ENCODE measurements at places on chromosomes 3 and 15.

GRCh38 chr15:57540736-57541135 is 51.0 kb upstream of the MYZAP start:
- DNase-seq = no peak

- no peak for DNase-seq
These were observed 92.8 kb upstream of the TGFBR2 start for GRCh38 chr3:30513374-30514152.

DNA sequence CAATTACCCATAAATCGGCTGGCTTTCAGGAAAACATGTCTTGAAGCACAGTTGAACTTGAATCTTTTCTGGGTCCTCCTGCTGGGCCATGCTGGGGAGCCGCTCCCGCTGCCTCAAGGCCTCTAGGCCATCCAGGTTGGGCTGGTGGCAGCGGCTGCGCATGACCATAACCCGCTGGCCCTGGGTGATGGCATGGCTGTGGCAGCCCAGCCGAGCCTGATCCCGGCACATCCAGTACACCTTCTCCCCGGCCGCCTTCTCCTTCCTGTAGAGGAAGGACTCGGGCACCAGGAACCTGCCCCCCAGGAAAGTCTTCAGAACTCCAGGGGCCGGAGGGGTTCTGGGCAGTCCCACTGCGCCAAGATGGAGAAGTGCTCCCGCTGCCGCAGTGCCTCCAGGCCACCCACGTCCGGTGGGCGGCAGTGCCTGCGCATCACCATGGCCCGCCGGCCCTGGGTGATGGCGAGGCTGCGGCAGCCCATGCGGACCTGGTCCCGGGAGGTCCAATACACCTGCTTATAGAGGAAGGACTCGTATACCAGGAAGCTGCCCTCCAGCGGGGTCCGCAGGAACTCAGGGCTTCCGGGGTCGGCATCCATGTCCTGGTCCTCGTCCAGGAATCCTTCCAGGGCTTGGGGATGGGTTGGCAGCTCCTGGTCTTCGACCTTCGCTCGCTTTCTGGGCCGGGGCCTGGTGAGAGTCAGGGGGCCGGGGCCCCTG is 84.3 kb upstream of the FXR1 start:
- no peak for DNase-seq

DNA sequence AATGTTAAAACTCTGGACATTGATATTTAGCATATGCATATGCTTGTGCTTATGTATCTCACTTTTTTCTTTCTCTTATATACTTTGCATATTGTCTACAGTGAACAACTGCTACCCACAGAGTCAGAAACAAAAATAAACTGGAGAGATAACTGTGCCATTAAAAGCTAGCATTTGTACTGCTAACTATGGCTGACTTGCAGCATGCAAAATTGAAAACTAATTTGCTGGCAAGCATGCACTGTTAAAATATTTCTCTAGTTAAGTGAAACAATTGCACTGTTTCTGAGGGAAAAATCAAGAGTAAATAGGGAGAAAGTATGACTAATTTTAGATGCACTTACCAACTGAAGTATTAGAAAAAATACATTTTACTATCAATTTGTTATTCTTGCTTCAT is 177.8 kb downstream of the CBLB start:
- DNase-seq = no peak

DNA sequence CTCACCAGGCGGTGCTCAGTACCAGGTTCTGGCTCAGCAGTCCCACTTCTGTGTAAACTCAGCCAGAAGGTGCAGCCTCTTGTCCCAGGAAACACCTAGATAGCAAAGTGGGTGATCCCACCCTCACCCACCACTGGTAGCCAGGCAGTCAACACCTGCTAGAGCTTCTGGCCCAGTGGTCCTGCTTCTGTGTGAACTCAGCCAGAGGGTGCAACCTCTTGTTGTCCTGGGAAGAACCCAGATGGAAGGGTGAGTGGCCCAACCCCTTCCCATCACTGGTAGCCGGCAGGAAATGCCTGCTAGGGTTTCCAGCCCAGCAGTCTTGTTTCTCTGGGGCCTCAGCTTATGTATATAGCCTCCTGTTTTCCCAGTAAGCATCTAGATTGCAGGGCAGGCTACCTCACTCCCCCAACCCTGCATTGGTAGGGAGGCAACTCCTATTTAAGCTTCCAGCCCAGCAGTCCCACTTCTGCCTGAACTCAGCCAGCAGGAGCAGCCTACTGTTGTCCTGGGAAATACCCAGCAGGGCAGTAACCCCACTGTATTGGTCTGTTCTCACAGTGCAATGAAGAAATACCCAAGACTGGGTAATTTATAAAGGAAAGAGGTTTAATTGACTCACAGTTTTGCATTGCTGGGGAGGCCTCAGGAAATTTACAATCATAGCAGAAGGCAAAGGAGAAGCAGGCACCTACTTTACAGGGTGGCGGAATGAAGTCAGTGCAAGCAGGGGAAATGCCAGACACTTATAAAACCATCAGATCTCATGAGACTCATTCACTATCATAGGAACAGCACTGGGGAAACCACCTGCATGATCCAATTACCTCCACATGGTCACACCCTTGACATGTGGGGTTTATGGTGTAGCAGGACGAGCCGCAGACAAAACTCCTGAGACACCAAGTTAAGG is 110.6 kb downstream of the DTWD1 start:
- no peak for DNase-seq

GRCh38 chr15:52737720-52738119 is 52.4 kb downstream of the ONECUT1 start:
- peak; percentile 13 for DNase-seq

DNA sequence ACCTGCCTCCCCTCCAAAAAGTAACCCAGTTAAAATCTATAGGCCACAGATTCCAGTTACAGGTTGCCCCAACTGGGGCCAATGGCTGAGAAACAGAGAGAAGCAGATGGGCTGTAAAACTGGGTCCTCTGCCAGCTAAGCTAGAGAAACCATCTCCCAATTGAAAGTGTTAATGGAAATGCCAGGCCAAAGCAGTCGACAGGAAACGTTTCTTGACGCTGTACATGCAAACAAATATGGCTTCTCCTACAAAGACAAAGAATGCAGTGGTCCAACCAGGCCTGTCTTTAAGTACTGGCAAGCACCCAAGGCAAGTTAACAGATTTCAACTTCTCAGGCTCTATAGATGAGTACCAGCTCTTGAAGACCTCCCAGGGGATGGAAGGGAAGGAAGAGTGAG is 71.3 kb downstream of the MAGI1 start:
- DNase-seq = no peak

- no peak for DNase-seq
These were observed 79.9 kb upstream of the CADPS start for GRCh38 chr3:62955126-62955525.

- DNase-seq = peak; percentile 49
These were observed 217.4 kb upstream of the CD96 start for GRCh38 chr3:111324645-111325044.

DNA sequence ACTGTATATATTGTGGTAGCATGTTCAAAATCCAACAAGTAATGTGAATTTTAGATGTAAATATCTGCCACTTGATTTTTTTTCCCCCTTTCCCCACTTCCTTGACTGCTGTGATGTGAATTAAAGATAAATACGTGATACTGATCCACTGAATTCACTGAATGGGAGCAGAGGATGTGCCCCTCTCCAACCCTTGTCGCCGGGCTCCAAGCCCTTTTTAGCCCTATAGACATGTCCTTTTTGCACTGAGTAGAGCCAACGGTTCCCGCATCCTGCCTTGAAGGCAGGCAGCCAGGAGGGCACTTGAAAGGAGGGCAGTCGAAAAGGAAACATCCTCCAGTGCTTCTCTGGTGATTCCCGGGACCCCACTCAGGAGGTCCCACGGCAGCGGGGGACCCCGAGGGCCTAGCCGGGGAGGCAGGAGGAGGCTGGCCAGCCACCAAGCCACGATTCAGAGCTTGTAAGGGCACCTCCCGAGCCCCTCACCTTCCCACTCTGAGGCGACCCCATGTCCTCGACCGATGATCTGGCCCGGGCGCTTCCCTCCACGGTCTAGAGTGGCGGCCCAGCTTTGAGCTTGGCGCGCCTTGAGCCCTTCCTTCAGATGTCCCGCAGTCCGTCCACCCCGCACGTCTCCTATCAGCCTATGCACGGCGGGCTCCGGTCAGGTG is 901 bp upstream of the MANF start:
- DNase-seq = peak; percentile 39

- peak; percentile 80 for DNase-seq
These were observed 31.5 kb upstream of the TM4SF4 start for GRCh38 chr3:149442851-149443544.

DNA sequence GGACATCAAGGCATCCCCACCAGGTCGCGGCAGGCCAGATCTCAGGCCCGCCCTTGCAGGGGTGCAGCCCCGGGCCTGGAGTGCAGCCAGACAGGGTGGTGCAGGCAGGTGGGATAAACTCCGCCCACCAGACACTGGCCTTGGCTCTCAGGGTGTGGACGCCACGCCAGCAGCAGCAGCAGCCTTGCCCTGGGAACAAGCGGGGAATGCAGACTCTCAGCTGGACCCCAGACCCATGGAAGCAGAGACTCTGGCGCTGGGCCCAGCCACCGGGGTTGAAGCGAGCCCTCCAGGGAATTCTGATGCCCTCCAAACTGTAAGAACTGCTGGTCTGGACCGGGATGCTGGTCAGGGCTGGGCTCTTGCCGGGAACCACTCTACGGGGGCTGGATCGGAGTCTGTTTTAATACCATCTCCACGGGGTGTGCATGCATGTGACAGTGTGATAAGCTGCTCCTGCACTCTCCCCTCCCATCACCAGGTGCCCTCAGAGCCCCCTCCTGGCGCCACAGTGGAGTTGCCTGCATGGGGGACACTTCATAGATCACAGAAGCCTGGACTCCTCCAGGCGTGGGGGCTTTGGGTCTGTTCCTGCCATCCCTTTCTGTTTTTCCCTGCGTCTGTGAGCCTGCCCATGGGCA is 142.7 kb downstream of the NSMCE3 start:
- no peak for DNase-seq

GRCh38 chr3:61956236-61956635 is 394.9 kb downstream of the PTPRG start:
- DNase-seq = peak; percentile 78

DNA sequence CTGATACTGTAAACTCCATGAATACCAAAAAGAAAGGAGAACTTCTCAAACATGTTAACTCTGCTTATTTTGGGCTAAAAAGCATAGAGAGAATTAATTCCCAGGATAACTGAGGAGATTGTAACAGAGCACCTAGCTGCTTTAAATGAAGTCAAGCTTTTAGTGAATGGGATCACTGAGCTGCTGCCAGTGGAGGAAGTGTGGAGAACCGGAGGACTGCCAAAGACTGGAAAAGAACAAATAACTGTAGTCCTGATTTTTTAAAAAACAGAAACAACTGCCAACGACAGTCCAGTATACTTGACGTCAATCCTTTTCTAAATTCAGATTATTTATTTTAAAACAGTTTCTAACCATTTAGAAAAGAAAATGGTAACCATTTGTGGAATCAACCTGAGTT is 3.3 kb downstream of the C3orf70 start:
- DNase-seq = no peak

DNA sequence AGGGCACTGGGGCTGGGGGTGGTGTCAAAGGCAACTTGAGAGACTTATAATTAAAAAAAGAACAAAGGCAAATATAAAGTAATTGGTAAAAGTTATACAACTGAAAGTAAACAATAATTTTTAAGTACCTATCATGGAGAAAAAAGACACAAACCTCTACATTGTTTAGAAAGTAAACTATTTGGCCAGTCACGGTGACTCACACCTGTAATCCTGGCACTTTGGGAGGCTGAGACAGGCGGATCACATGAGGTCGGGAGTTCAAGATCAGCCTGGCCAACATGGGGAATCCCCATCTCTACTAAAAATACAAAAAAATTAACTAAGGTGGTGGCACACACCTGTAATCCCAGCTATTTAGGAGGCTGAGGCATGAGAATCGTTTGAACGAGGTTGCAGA is 25.8 kb downstream of the RPSA start:
- DNase-seq = peak; percentile 41

DNA sequence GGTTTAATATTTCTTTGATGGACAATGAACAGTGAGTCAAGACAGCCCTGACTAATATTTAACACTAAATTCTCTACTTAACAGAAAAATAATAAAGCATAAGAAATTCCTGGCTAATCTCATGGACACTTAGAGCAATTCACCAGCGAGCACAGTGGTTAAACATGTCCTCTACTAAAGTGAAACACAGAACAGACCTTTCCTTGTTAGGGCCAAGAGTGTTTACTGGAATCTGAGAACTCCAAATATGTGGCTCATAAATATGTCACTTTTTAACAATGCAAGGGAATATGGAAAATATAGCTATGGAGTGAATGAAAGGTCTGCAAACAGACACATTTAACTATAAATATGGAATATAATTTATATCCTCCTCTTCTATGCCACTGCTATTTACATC is 18.6 kb upstream of the IGSF10 start:
- no peak for DNase-seq

DNA sequence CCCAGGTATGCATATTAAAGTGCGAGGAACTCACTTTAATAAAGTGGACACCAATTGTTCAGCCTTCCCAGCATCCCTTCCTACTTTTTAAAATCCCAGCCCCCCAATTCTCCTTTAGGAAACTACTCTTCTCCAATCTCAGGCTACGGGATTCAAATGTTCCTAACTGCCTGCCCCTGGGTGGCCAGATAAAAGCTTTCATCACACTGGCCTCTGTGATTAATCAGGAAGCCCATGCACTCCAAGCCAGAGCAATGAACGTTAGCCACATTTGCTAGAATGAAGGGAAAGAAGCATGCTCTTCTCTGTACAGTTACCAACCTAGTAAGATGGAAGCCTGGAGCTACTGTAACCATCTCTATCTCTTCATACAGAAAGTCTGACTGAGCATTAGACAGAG is 250.3 kb upstream of the UBE2E2 start:
- DNase-seq = no peak

DNA sequence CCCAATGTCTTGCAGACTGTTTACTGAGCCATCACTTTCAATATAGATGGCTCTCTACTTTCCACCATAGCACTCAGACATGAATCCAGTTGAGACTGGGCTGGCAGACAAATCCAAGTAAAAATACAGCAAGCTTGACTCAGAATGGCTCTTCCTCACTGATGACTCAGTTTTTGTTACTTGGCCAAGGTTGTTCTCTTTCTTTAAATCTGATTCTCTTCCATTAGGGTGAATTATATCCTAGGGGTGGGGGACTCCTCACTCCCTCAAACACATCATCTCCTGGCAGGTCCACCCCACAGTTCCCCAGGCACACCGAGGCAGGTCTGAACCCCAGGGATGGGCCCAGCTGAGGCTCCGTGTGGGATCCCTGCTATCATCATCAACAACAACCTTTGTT is 157.9 kb downstream of the MEX3B start:
- DNase-seq = no peak

DNA sequence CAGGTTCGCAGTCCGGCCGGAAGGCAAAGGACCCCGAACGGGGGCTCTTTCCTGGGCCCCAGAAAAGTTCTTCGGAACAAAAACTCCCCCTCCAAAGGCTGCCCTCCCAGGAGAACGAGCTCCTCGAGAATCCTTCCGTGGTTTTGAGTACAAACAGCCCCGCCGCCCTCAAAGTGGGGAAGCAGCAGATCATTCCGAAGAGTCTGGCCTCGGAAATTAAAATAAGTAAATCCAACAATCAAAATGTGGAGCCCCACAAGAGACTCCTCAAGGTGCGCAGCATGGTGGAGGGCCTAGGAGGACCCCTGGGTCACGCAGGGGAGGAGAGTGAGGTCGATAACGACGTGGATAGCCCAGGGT is 1.3 kb downstream of the ARHGEF26 start:
- no peak for DNase-seq
